Activated CD8-positive, alpha-beta memory T cell treated with anti-CD3 and anti-CD28 coated beads, Interleukin-2, amount 50 U/mL, for 4 hours (primary cell): ENCODE measurements at places on chromosomes 1 and 21.

DNA sequence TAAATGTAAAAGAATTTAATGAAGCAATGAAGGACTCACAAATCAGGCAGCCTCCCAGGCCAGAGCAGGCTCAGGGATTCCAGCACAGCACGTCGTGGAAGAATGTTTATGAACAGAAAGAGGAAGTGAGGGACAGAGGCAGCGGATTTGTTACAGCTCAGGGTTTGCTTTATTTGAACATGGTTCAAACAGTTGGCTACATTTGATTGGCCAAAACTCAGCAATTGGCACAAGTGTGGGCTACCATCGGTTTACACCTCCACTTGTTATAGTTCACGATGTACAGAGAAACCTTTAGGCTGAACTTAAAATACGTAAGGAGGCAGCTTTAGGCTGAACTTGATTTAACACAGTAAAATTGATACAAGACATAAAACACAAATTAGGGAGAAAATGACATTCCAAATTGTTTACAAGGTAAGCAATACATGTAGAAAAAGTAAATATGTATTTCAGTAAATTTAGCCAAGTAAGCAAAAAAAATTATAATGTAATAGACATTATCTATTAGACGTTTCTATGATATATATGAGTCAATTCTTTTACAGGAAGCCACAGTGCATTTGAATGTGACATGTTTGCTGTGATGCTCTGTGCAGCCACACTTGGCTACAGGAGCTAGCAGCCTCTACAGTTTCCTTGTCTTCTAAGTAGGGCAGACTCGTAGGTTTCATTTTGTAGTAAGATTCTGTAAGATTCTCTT lies 126.5 kb downstream of the ADSS2 start:
- no peak for DNase-seq

DNA sequence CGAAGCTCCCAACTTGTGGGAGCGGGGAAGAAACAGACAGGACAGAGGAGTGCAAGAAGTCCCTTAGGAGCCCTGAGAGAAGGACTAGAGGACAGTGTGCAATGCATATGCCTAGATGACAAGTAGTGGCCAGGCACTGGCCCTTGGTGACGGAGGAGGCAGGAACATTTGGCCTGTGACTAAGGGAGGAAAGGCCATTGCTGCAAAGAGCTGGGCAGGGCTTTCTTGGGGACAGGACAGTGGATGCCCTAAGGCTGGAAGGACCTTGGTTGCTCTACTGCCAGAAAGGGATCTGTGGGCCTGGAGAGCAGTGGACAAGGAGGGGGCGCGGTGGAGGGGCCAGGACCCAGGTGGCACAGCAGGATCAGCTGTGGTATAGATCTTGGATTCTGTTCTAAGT lies 481.3 kb downstream of the CAMTA1 start:
- DNase-seq: no peak

GRCh38 chr1:231216498-231216897 lies 24.5 kb upstream of the GNPAT start:
- no peak for DNase-seq

DNA sequence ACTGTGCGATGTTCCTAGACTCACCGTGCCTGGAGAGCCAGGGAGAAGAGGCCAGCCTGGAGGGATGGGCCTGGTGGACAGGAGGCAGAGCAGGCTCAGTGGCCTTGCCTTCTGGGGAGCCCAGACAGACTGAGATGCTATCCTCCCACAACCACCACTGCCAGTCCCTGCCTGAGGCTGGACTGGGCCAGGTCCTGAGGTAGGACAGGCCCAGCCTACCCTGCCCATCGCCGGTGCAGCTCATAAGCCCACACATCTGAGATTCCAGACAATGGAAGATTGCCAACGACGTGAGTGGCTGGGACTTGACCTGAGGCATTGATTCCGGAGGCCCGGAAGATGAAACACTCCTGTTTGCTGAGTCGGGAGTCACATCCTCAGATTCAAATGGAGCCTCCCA lies 5.8 kb downstream of the CLEC20A start:
- no peak for DNase-seq

GRCh38 chr1:119204197-119204960 lies 63.9 kb upstream of the WARS2 start:
- DNase-seq: no peak

GRCh38 chr1:220483700-220484099 lies 44.2 kb upstream of the MARK1 start:
- DNase-seq: no peak
